ENCODE measurements at places on chromosomes 3 and 15.

- peak; percentile 4 for DNase-seq
Measured at GRCh38 chr15:47484059-47484458, 233.2 kb upstream of the SEMA6D start.

- DNase-seq: no peak
Measured at GRCh38 chr3:179074656-179075055, 3.0 kb upstream of the ZMAT3 start.

DNA sequence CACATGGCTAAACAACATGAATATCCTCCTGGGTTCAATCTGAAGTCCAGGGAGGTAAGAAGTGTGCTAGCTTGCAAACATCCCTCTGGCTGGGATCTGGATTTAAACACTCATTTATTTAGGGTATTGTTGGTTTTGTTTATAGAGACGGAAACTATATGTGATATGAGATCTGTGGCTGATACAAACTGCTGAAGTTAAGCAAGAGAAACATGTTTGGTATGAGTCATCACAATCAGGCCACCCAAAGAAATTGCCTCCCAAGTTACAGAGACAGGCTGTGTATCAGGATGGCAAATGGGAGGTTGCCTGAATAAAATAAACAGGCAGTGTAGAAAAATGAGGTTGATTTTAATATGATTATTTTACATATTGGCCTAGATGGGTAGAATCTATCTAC lies 562.1 kb downstream of the IGSF11 start:
- no peak for DNase-seq

GRCh38 chr3:144407335-144407734 lies 435.7 kb downstream of the DIPK2A start:
- no peak for DNase-seq
